NB4 (cell line): ENCODE measurements at places on chromosomes 12 and 14.

- no peak for DNase-seq
These were observed 133.5 kb downstream of the LLPH start for GRCh38 chr12:65997056-65997455.

DNA sequence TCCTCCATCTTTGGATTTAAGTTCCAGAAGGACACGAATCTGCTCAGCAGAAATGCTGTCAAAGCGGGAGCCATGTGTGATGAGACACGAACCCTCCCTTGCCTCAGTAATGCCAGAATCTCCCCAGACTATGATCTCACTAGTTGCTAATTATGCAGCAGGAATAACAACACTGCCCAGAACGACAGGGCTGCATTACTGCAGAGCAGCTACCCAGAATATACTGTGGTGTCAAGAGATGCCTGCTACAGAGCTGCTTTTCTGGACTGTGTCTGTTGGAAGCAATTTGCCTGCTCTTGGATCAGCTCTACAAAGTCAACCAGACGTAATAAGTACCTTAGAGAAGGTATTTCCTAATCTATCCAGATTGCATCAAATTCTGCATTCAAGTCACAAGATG is 5.5 kb downstream of the CSRNP2 start:
- no peak for DNase-seq

DNA sequence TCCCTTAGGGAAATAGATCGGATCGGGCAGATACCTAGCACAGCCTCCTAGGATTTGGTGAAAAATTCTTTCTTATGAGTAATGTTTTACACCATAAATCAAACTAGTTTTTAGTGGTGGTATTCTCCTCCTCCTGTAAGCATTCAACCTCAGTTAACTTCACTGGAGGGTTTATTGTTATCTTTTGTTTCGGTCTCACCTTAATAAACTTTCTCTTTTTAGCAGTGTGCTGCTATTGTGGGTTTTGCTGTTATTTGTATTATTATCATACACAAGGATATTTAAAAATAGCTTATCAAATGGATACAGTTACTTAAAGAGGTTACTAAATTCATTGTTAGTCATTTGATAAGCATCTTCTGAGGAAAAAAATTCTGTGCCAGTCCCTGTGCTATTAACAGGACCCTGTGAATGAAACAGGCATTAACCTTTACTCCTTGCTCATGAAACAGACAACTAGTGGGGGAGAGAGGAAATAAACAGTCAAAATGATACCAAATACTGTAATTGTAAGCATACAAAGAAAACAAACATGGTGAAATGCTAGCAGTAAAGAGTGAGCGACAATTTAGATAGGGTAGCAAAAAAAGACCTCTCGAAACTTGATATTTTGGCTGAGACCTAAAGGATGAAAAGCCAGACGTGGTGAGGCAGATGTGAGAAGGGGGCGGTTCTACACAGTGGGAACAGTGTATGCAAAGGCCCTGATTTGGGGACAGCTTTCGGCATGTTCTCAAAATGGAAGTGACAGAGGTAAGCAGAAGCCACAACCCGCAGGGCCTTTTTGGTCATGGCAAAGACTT is 178.7 kb upstream of the SOX5 start:
- DNase-seq: no peak

GRCh38 chr12:99019798-99020197 is 374.7 kb downstream of the APAF1 start:
- no peak for DNase-seq

GRCh38 chr12:106309671-106310505 is 7.4 kb downstream of the TCP11L2 start:
- DNase-seq: no peak

DNA sequence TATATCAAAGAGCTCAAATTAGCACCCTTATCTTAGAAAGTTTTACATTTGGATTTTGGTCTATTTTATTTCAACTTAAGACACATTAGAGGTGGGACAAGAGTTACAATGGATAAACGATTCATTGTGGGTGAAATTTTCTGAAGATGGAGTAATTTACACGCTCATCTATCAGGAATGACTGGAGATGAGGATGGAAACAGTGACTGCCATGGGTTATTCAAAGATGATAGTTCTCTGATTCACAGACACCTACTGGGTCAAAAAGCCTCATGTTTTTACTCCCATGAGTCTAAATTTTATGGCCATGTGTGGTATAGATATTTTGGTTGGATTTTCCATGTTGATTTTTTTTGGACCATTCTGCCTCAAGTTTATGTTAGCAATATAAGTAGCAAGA is 22.1 kb downstream of the SAMD4A start:
- no peak for DNase-seq

DNA sequence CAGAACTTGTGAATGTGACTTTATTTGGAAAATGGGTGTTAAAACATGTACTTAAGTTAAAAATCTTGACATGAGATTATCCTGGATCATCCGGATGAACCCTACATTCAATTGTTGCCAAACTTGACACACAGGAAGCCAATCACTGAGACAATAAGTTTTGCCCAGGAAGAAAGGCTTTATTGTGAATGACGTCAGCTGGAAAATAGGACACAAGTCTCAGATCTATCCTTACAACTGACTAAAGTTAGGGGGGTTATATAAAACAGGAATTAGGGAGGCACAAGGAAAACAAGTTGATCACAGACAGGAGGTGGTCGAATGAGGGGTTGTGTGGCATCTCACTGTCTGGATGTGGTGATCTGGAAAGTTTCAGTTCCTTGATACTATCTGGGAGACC is 126.9 kb downstream of the TTC8 start:
- no peak for DNase-seq

DNA sequence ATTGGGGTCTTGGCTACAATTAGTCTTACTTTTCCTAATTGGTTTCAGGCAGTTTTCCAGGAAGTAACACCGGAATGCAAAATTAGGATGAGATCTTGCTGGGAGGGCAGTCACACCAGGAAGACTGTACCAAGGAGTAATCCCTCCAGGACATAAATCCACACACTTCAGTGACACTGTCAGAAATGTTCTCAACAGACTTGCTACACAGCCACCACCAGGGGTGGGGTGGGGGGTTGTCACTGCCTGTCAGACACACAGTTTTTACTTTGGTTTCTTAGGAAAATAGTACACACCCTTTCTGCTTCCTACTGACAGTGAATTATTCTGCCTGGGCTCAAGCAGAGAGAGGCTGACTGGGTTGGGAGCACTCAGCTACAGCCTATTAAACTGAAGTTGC is 102.9 kb upstream of the CCDC196 start:
- no peak for DNase-seq

DNA sequence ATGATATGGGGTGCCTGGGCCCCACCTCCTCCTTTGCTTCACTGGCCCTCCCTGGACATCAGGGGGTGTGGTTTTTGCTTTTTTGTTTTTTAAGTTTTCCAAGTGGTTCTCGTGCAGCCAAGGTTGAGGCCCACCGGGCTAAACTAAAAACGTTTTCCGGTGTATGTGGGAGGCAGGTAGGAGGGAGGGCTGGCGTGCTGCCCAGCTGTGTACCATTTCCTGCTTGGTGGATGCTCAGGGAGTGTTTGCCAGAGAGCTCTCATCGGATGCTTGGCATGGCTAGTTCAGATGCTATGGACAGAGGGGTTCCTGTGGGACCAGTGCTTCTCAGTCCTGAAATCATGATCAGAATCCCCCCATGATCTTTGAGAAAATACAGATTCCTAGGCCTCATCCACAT is 246.4 kb downstream of the CACNA1C start:
- DNase-seq: peak; percentile 58

DNA sequence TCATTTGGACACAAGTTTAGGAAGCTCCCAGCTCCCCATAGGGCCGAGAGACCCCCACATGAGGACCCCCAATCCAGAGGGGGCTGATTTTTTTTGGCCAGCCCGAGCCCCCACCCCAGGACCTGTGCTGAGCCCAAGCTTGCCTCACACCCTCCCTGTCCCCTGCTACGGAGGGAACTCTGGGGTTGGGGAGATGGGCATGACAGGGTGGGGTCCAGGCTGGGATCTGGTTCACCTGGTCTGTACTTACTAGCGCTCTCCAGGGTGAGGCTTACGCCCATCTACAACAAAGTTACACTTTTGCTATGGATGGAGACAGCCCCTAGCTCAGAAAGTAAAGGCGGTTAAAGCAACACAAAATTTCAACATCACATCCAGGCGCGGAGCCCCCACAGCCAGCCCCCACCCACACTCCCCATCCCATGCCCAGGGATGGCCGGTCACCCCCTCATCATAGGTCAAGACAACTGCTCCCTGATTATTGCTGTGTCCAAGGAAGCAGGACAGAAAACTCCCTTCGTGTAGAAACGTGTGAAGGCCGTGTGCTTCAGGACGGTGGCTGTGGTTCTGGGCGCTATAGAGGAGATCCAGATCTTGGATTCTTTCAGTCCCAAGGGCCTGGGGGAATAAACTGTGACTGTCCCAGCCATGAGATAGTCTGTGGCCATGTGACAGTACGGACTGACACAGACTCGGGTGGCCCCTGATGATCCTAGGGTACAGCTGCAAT is 10.7 kb downstream of the SLC25A29 start:
- no peak for DNase-seq

DNA sequence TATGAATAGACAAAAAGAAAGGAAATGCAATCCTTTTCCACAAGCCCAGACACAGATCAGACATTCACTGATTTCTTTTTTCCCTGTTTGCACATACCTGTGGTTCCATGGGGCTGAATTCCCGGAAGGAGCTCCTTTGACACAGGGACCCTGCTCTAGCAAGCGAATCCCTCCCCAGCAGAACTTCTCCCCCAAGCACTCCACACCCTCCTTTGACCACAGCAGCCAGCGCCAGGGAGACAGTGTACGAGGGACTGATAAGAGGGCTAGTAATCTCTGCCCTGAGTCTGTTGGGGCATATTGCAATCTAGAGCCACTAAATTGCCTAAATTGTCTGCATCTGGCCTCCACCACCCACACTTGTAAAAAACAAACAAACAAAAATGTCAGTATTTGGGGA is 83.4 kb upstream of the NTF3 start:
- no peak for DNase-seq

DNA sequence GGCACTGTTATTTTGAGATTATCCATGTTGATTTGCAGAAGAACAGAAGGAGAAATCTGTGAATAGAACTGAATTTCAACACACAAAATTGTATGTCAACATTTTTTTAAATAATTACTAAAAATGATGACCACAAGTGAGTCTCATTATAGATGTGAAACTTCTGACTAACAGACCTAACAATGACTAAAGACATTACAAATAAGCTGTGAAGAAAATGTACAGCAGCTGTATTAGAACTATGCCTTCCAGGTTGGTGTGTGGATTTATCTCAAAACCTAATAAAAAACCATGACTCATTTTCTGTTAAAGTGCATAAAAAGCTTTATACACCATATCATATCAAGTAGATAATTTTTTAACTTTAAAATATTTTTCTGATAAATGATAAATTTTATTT is 22.5 kb upstream of the FOXG1 start:
- DNase-seq: no peak

- DNase-seq: peak; percentile 14
These were observed 390.1 kb upstream of the RGS6 start for GRCh38 chr14:71541973-71542690.

DNA sequence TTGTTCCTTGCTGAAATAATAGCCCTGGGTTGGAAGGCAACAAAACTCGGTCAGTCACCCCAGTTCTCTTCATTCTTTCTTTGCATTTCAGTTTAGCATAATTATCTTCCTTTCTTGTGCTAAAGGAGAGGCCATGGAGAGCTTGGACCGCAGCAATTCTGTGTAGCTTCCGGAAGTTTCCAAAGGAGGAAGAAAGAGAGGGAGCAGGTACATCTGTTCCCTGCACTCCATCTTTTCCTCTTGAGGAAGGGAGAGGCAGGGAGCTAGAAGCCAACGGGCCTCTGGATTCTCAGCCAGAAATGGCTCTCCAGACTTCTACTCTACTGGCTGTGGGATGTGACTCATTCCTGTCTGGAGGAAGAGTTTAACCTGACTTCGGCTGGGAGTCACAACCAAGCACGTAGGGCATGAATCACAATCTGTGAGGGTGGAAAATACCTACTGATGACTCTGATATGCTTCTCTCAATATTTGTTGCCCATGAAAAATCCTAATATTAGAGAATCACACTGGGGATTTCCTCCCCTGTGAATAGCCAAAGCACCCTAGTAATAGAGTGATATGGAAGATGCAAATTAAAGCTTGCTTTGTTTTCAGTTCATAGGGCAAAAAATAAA is 17.0 kb downstream of the ANO6 start:
- DNase-seq: no peak

DNA sequence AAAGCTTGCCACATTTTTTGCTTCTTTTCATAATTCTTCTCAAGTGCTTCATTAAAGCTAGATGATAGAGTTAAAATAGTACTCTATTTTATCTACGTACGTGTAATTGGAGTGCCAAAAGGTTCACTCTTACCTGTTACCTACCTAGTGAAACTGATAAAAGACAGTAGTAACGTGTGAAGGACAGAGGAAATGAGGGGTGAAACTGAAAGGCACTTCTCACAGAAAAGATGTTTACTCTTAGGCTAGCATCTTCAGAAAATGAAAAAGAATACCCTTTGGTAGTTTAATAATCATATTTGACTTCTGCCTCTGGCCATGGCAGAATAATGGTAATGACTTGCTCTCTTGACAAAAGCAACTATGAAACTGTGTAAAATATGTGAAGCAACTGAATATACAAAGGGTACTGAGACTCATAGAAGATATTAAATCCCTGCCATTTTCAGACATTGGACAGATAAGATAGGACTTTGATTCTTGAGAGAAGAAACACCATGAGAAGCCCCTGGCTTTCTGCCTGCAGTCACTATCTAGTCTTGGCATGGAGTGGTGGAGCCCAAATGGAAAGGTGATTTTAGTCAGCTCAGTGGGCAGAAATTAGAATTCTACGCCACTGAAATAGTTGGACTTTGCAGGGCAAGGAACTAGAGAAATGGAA is 6.3 kb upstream of the EVL start:
- no peak for DNase-seq

GRCh38 chr12:9796346-9796745 is 30.9 kb upstream of the KLRF1 start:
- no peak for DNase-seq

- no peak for DNase-seq
These were observed 267.3 kb downstream of the BCAT1 start for GRCh38 chr12:24681570-24681969.

DNA sequence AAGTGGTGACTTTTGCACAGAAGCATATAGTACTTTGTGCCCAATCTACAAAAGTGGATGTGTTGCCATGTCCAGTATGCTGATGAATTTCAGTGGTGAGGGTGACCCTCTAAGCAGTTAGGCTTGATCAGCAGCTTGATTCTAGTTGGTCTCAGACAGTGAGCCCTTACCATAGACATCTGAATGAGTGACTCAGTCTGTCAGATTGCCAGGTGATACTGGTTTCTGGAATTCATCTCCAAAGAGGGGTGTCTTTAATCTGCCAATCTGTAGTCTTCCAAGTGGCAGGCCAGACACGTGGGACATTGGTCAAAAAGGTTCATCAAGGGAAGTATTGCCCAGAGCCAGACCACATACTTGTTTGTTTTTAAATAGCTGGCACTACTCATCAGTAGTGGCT is 187.4 kb upstream of the SLC16A7 start:
- no peak for DNase-seq

- peak; percentile 27 for DNase-seq
These were observed 40.3 kb downstream of the SUSD6 start for GRCh38 chr14:69651664-69652063.

GRCh38 chr12:113019025-113019424 is 37.5 kb upstream of the DTX1 start:
- DNase-seq: no peak
